A673 (cell line): ENCODE measurements at places on chromosomes 3 and 15.

GRCh38 chr3:38630070-38630469 is 19.4 kb downstream of the SCN5A start:
- H3K4me3 ChIP-seq: no peak overlapping the region
- no peaks in the 10 kb centered on the region for H3K4me1 ChIP-seq
- no peak for DNase-seq
- H3K27me3 ChIP-seq: no peaks in the 10 kb centered on the region
- no peaks in the 10 kb centered on the region for H3K36me3 ChIP-seq

- no peak overlapping the region for H3K27ac ChIP-seq
- H3K36me3 ChIP-seq: no peaks in the 10 kb centered on the region
- no peak overlapping the region for H3K4me3 ChIP-seq
- H3K4me1 ChIP-seq: no peaks in the 10 kb centered on the region
Observed at GRCh38 chr3:123663977-123664376, 79.1 kb upstream of the HACD2 start.

GRCh38 chr3:59285560-59285959 is 235.7 kb upstream of the CFAP20DC start:
- H3K4me3 ChIP-seq: no peak overlapping the region
- no peaks in the 10 kb centered on the region for H3K36me3 ChIP-seq
- no peak for DNase-seq
- H3K27ac ChIP-seq: no peak overlapping the region

GRCh38 chr3:18679238-18679637 is 254.1 kb upstream of the SATB1 start:
- H3K27ac ChIP-seq: no peak overlapping the region
- no peak for DNase-seq
- H3K27me3 ChIP-seq: no peaks in the 10 kb centered on the region

DNA sequence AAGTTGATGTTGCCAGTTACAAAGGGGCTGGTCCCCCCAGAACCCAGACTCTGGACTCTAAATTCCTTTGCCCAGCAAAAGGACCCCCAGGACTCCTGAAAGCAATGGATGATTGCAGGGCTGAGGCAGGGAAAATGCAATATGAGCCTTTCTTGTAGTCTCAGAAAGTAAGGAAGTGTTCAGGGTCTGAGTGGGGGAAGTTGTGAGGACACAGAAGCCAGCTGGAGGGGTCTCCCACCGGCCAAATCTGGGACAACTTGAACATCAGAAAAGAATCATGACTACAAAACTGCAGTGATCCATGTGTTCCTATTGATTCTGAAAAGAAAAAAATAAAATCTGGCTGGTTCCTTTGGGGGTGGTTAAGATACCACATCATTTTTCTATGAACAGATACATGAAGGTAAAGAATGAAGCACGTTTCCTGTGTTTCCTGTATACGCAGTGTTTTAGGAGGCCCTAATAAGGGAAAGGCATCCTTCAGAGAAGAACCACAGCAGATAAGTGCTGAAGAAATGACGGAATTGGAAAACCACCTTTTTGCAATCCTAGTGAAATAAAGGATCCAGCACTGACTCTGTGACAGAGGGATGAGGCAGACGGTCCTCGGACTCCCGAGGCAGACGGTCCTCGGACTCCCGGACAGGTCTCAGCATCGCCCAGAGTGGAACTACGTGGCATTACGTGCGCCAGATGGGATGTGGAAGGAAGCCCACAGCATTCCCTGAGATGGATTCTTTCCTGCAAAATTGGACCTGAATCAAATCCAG is 22.2 kb upstream of the GRIP2 start:
- H3K27ac ChIP-seq: no peak overlapping the region
- H3K27me3 ChIP-seq: no peaks in the 10 kb centered on the region
- H3K4me3 ChIP-seq: no peak overlapping the region
- H3K4me1 ChIP-seq: no peaks in the 10 kb centered on the region

DNA sequence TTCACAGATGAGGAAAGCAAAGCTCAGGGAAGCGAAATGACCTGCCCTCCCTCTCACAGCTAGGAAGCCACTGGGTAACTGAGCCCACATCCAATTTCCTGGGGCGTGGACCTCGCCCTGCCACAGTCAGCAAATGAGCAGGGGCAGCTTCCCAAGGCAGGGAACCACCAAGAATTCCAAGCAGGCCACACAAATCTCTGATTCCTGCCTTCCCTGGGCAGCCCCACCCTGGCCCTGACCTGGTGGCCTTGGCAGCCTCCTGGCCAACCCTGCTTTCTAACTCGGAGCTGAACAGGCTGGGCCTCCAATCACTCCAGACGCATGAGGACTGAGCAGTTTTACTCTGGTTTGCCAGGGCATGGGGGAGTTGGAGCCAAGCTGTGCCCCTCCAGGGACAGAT is 203.7 kb upstream of the TLE3 start:
- no peak for DNase-seq
- H3K27me3 ChIP-seq: no peaks in the 10 kb centered on the region
- H3K36me3 ChIP-seq: no peaks in the 10 kb centered on the region
- no peak overlapping the region for H3K4me3 ChIP-seq
- no peaks in the 10 kb centered on the region for H3K4me1 ChIP-seq

GRCh38 chr15:54636147-54636546 is 560.6 kb downstream of the RSL24D1 start:
- H3K36me3 ChIP-seq: no peaks in the 10 kb centered on the region
- H3K27ac ChIP-seq: no peak overlapping the region
- H3K4me1 ChIP-seq: no peaks in the 10 kb centered on the region
- no peaks in the 10 kb centered on the region for H3K27me3 ChIP-seq
- no peak for DNase-seq
- no peak overlapping the region for H3K4me3 ChIP-seq

DNA sequence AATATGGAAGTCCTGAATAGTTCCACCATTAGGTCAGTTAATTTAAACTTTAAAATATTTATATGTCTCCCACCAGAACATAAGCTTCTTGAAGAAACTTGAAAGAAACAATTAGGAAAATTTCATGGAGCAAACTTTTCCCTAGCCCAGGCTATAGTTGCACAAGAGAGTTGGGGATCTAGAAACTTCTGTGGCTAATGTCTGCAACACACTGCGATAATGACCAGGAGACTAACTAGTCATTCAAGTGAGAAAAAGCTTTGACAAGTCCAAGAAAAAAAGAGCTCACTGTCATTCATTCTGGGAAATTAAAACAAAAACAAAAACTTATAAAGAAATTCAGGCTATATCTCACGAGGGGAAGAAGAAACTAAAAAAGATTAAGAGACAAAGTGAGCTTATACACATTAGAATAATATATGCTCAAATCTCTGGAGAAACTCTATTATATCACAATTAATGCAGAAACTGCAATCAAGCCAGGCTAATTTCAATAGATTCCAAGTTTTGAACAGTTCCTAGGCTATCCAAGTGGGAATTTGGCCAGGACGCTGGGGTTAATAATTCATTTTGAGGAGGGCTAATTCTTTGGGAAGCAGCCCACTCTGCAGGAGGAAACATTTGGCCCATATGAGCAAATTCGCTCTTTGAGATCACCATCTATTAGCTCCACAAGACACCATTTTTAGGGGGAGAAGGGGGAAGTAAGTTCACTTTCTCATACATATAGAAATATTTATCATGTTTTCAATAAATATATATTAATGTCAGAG is 134.6 kb downstream of the MEIS2 start:
- no peaks in the 10 kb centered on the region for H3K4me1 ChIP-seq
- no peak for DNase-seq
- H3K4me3 ChIP-seq: no peak overlapping the region
- no peaks in the 10 kb centered on the region for H3K36me3 ChIP-seq

DNA sequence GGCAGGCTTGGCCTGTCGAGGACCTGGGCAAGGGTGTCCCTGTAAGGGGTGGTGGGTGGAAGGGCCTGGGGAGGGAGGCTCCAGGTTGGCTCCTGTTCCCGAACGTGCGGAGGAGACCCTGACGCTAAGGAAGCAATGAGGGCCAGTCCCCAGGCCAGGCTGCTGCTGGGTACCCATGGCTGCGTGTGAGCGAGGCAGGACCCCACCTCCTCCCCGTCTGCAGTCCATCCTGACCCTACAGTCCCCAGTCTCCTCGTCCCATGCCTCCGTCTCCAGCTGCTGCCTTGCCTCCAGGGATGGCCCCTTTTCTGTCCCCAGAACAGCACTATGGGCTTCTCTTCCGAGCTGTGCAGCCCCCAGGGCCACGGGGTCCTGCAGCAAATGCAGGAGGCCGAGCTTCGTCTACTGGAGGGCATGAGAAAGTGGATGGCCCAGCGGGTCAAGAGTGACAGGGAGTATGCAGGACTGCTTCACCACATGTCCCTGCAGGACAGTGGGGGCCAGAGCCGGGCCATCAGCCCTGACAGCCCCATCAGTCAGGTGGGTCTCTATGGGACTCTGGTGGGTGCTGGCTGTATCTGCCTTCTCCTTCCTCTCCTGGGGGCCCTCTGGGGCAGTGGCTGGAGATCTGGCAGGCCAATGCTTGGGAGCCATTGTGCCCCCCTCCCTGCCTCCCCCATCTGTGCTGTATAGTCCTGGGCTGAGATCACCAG is 571 bp downstream of the FES start:
- H3K27me3 ChIP-seq: no peaks in the 10 kb centered on the region
- H3K4me1 ChIP-seq: no peaks in the 10 kb centered on the region
- H3K36me3 ChIP-seq: peaks cover 16% of the 10 kb centered on the region
- H3K27ac ChIP-seq: no peak overlapping the region
- H3K4me3 ChIP-seq: no peak overlapping the region
- DNase-seq: no peak
